Stimulated activated CD8-positive, alpha-beta memory T cell treated with anti-CD3 and anti-CD28 coated beads, Interleukin-4, amount 100 ng/mL, for 1 hour (primary cell): ENCODE measurements at places on chromosomes 12 and 14.

- no peak for DNase-seq
These were observed 14.0 kb downstream of the RTRAF start for GRCh38 chr14:52003324-52003723.

DNA sequence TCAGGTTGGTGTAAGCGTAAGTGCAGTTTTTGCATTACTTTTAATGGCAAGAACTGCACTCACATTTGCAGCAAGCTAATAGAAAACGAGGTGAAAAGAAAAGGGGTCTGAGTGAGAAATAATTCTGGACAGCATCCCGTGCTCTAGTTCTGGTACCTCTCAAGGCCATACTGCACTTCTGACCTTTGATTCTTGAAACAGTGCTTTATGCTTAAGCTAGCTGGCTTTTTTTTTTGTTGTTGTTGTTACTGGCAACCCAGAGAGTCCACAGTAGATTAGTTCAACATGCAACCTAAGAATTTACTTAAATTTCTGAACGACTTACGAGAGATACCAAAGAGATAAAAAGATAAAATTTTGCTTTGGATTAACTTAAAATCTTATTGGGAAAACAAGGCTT, 75.2 kb upstream of the PRKD1 start:
- DNase-seq, result no peak

- DNase-seq, result no peak
These were observed 5.0 kb downstream of the CMKLR1 start for GRCh38 chr12:108333898-108334699.

DNA sequence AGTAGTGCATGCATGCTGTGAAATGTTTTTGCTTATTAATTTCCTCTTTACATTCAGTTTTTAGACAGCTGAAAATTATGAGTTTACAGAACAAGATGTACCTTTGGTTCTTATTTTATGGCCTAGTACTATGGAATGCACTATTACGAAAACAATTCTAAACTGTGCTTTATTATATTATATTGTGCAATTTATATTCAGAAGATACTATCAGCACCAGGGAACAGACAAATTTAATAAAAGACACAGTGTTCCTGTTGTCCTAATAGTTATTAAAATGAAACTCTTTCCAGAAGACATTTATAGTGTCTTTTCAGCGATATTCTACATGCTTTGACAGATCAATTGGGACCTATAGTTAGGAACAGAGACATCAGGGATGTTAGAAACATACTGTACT, 427.3 kb downstream of the BTG1 start:
- no peak for DNase-seq

DNA sequence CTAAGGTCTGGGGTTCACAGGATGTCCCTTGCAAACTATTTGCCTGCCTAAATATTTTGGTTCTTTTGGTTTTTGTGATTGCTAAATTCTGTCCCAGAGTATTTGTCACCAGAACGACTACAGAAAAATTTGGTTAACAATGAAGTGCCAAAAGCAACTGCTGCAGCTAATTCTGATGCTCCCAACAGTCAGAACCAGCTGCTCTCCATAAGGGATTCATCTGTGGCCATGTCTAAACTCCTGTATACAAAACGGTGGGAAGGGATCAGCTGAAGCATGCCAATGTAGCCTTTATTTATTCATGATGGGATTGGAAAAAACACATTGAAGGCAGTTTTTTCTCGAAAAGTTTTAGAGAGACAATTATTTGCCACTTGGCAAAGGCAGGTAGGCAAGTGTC, 29.3 kb upstream of the PELI2 start:
- no peak for DNase-seq

DNA sequence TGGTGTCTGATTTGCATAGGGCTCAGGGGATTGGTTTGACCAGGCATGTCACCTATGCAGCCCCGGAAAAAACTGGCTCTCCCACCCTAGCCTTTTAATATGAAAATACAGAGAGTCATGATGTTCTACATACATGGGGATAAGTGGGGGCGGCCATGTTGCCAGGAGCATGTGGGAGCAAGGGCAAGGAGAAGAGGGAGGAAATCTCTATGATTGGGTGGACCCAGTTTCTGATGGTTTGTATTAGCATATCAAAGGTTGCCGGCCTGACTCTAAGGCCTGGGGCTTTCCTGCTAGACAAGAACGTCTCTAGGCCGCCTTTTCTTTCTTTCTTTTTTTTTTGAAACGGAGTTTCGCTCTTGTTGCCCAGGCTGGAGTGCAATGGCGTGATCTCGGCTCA, 123.4 kb upstream of the CPSF6 start:
- DNase-seq, result no peak

- DNase-seq, result no peak
These were observed 112.5 kb downstream of the ALX1 start for GRCh38 chr12:85392508-85392907.

- no peak for DNase-seq
These were observed 9.4 kb upstream of the TCHP start for GRCh38 chr12:109890620-109891170.

- DNase-seq, result no peak
These were observed 106.8 kb downstream of the FOXN3 start for GRCh38 chr14:89310211-89310610.

- DNase-seq, result no peak
These were observed 3.6 kb downstream of the CLEC2A start for GRCh38 chr12:9928607-9929006.

GRCh38 chr12:72272091-72272661, at the start of gene TRHDE:
TRHDE (plus strand) TSS chr12:72272370; CDS start chr12:72272644, 274 bp downstream.
- DNase-seq, result no peak

- no peak for DNase-seq
These were observed 72.6 kb downstream of the BTG1 start for GRCh38 chr12:92073094-92073493.
